EH (cell line): ENCODE measurements at places on chromosomes 12 and 14.

DNA sequence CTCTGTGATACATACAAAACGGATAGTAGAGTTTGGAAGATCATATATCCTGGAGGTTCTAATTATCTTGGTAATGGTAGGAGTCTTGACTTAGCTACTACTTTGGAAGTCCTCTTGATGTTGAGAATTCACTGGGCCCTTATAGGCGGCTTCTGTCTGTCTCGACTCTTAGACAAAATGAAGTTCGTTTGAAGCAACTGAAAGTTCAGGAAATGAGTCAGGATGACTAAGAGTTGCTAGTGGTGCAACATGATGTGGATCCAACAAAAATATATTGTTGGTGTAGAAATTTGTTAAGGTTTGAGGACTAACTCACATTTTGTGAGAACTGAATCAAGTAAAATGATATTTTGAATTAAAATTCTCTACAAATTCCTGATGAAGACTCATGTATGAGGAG, 272.7 kb downstream of the AEBP2 start:
- peak; percentile 94 for DNase-seq

- no peak for DNase-seq
Observed at GRCh38 chr12:99231031-99231430, 416.5 kb upstream of the GARIN6 start.

GRCh38 chr12:131499160-131499863, 211.6 kb upstream of the SFSWAP start:
- no peak for DNase-seq

- DNase-seq: no peak
Observed at GRCh38 chr14:36467332-36467731, 52.7 kb downstream of the NKX2-1 start.

- no peak for DNase-seq
Observed at GRCh38 chr14:85728476-85729065, 198.6 kb downstream of the FLRT2 start.

DNA sequence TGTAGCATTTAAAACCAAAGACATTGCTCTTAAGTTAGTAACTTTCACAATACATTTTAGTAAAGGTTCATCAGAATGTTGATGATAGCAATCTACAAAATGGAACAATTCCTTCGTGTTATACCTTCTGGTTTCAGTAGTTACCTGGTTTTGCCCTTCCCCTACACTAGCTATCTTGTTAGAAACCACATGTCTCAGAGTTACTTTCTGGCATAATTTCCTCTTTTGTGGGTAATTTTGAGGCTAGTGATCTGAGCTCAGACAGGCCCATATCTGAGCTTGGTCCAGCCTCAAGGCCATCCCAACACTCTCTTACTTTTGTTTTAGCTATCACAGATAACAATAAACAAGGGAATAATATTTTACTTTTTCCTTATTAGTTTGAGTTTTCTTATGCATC, 196.9 kb downstream of the KITLG start:
- no peak for DNase-seq

DNA sequence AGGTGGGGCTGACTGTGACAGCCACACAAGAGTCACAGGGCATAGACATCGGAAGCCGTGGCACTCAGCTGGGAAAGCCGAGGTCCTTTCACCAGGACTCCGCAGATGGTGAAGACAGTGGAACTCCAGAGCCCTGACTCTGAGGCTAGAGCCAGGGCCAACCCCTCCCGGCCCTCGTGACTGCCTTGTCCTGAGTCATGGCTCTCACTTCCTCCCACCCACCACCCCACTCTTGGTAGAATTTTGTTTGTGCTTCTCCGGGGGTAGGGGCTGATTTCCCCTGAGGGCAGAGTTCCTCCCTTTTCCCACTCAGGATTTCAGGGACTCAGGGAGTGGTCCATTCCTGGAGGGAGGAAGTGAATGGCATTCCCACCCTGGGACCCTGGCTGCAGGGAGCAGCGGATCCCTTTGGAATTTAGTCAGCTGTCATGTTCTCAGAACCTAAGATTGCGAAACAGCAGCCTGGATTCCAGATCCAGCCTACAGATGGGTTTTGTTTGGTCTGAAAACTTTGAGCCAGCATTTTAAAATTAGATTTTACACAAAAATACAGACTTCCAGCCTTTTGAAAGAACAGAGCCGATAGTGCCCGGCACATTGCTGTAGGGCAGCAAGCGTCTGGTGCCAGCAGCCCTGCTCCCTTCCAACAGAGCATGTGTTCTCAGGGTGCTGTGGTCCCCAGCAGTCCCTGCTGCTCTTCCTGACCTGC, 50.7 kb downstream of the TPCN1 start:
- peak; percentile 89 for DNase-seq

DNA sequence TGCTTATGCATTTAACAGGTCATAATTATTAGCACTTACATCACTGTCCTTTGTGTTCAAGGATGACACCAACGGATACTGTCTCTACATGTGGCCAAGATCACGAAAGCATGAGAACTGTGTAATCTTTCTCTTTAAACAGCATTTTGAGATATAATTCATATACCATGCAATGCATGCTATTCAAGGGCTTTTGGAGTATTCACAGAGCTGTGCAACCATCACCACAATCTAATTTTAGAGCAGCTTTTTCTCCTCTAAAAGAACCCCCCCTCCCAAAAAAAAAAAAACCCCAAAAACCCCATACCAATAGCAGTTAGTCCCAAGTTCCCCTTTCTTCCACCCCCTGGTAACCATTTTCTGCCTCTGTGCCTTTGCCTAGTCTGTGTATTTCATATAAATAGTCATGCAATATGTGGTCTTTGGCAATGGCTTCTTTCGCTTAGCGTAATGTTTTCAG, 60.6 kb downstream of the SPRING1 start:
- DNase-seq: no peak

- DNase-seq: peak; percentile 27
Observed at GRCh38 chr12:88571543-88571942, 8.7 kb downstream of the KITLG start.

DNA sequence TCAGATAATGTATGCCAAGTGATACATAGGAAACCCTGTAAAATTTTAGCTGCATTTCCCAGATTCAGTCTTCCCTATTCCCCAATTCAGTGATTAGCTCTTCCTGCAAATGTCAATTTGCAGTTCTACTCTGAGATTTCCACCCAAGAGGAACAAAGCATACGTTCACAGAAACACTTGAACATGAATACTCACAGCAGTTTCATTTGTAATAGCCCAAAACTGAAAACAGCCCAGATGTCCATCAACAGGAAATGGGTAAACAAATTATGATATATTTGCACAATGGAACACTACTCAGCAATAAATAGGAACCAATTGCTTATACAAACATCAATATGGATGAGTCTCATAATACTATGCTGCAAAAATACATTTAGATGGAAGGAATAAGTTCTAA, 194.2 kb downstream of the GXYLT1 start:
- DNase-seq: no peak
